ENCODE measurements at places on chromosomes 2 and 18.

GRCh38 chr2:15223887-15224286 is 337.2 kb downstream of the NBAS start:
- DNase-seq = no peak

DNA sequence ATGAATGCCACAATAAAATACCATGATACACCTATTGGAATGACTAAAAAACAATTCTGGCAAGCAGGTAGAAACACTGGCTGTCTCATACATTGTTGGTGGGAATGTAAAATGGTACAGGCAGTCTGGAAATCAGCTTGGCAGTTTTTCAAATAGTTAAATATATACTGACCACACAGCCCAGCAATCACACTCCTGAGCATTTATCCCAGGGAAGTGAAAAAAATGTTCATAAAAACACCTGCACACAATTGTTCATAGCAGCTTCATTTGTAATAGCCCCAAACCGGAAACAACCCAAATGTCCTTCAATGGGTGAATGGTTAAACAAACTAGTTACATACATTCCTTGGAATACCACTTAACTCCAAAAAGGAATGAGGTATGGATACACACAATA is 137.2 kb downstream of the TFCP2L1 start:
- no peak for DNase-seq

GRCh38 chr2:54657664-54658083 is 65.8 kb upstream of the EML6 start:
- peak; percentile 46 for DNase-seq

- no peak for DNase-seq
Observed at GRCh38 chr2:50594233-50594632, 437.7 kb downstream of the NRXN1 start.

DNA sequence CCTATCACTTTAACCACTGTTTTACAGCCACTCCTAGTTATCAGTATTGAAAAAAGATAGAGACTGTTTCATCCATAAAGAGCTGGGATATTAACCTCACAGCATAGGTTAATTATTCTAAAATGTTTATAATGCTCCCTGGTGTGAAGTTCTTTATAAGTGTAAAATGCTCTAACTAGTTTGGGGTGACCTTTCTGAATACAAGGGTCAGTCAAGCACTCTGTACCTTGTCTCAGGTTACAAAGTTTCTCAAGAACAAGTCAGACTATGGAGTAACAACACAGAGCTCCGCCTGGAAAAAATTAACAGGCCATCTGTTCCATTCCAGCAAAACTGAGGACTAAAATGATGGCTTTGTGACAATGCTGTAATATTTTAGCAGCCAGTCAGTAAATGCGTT is 107.4 kb downstream of the NOL4 start:
- DNase-seq = no peak

GRCh38 chr18:48975817-48976649 is 25.3 kb upstream of the SMAD7 start:
- peak; percentile 46 for DNase-seq

GRCh38 chr2:75954761-75955160 is 244.0 kb upstream of the GCFC2 start:
- no peak for DNase-seq

GRCh38 chr2:223050188-223050587 is 1.8 kb upstream of the KCNE4 start:
- no peak for DNase-seq

All from activated CD4-positive, alpha-beta memory T cell treated with anti-CD3 and anti-CD28 coated beads, Interleukin-2, amount 10 ng/mL, durations not matched to agents 7 days and 5 days (primary cell).